ENCODE measurements at places on chromosomes 2 and 18. TPM values are rescaled to one million over a fixed set of nuclear protein-coding genes. Genes with fewer than 3 reads are reported as not detected.
A peak's percentile ranks its signal among the peaks of the same experiment; 100 is the strongest.

DNA sequence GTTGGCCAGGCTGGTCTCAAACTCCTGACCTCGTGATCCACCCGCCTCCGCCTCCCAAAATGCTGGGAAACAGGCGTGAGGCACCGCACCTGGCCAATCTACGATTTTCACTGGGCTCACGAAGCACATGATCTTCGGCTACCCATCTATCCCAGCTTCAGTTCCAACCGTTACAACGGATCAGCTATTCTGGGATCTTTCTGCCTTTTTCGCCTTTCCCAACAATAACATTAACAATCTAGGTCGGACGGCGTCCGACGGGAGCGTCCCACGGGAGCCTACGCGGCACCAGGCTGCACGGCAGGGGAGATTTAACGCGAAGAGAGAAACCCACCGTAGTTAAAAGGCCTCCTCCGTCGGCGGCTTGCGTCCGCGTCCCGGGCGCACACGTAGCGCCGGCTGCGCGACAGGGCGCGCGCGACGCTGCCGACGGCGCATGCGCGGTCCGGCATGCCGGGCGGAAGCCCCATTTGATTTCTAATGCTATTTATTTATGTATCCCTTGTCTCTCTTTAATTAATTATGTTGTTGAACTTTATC lies at the start of gene MSL3B:
TSS of gene MSL3B (minus strand) at position 394 of the 540 bp plus-strand sequence.
- peaks cover 3% of the 10 kb centered on the region for H3K4me1 ChIP-seq
- H3K4me3 ChIP-seq = peak within 1 kb of the TSS; percentile 72
- peak; percentile 14 for DNase-seq
- peak within 1 kb of the TSS; percentile 69 for H3K27ac ChIP-seq
- peaks cover 6% of the 10 kb centered on the region for H3K36me3 ChIP-seq

- no peak overlapping the region for H3K4me3 ChIP-seq
- DNase-seq = no peak
- H3K27ac ChIP-seq = no peak overlapping the region
- H3K36me3 ChIP-seq = no peaks in the 10 kb centered on the region
- no peaks in the 10 kb centered on the region for H3K4me1 ChIP-seq
- H3K27me3 ChIP-seq = peaks cover 2% of the 10 kb centered on the region
Measured at GRCh38 chr18:13520306-13520705, 206.1 kb downstream of the FAM210A start.

The SPTBN1 gene
- 277 TPM for total RNA-seq

DNA sequence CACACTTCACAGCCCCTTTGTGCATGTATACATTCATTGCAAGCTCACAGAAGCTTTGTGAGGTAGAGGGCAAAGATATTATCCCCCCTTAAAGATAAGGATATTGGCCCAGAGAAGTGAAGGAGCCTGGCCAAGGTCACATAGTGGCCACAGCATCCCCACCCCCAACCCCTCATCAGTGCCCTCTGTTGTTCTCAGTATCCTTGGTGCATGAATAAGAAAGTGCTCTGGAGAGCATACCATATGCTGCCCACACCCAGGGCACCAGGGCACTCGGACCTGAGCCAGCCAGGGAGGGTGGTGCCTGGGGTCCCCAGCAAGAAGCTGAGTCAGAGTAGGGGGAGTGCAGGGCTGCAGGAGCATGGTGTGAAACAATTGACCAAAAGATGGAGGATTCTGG lies 3.3 kb downstream of the DYSF start:
- no peak for DNase-seq
- no peaks in the 10 kb centered on the region for H3K36me3 ChIP-seq
- no peak overlapping the region for H3K27ac ChIP-seq

The TYMS gene
- 38.7 TPM for total RNA-seq

The CD8B gene
- total RNA-seq = not detected

DNA sequence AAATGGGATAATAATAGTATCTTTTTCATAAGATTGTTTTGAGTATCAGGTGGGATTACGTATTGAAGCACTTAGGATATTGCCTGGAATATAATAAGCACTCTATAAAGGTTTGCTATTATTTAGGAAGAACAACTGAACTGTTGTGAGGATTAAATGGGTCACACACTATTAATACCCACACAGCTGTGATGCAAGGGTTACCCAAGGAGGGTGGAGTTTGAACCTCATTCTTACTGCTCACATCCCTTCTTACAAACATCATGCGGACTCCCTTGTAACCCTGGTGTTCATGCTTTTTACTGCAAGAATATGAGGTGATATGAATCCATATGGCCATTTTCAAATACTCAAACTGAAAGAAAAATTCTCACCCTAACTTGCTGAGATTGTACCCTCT lies 113.5 kb downstream of the KCTD1 start:
- H3K27me3 ChIP-seq = no peaks in the 10 kb centered on the region
- no peak overlapping the region for H3K27ac ChIP-seq
- DNase-seq = no peak
- H3K4me1 ChIP-seq = peaks cover 5% of the 10 kb centered on the region

- no peaks in the 10 kb centered on the region for H3K27me3 ChIP-seq
- H3K4me1 ChIP-seq = peaks cover 40% of the 10 kb centered on the region
- H3K27ac ChIP-seq = no peak overlapping the region
- no peaks in the 10 kb centered on the region for H3K36me3 ChIP-seq
- no peak overlapping the region for H3K4me3 ChIP-seq
- no peak for DNase-seq
Measured at GRCh38 chr2:203586696-203587095, 51.6 kb upstream of the RAPH1 start.

- H3K27me3 ChIP-seq = no peaks in the 10 kb centered on the region
- no peak for DNase-seq
- no peaks in the 10 kb centered on the region for H3K4me1 ChIP-seq
Measured at GRCh38 chr18:70442933-70443332, 154.1 kb downstream of the SOCS6 start.

DNA sequence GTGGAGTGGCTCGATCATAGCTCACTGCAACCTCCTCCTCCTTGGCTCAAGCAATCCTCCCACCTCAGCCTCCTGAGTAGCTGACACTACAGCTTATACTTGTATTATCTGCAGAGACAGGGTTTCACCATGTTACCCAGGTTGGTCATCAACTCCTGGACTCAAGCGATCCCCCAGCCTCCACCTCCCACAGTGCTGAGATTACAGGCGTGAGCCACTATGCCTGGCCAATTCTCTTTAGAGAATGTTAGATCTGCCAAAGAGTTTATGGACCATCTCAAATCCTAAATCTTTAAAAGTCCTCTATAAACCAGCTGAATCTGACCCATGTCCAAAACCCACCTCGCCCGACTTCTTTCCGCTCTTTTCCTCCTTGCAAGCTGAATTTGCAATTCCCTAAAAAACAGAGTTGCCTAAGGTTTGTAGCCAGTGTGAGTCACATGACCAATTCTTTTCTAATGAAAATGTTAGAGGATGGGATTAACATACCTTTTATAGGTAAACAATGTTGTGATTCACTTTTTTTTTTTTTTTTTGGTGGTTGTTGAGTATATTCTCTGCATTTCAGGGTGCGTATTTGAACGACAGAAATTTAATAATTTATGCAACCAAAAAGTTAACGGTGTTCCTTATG lies 2.4 kb upstream of the PMAIP1 start:
- H3K4me3 ChIP-seq = no peak overlapping the region
- H3K27me3 ChIP-seq = no peaks in the 10 kb centered on the region
- no peak overlapping the region for H3K27ac ChIP-seq

DNA sequence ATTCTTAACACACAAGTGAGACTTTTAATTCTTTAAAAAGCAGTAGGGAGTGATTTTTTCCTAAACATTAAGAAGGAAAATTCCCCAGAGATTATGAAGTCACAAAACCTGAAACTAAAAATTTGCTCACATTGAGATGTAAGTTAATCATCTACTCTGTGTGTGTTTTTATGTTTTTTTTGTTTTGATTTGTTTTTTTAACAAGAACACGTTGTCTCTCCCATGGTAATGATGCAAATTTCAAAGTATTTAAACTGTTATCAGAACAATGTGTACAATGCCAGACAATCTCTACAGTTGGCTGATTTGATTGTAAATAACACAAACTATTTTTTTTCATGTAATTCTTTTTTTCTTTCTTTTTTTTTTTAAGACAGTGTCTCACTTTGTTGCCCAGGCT lies 71.5 kb downstream of the COLEC12 start:
- H3K27me3 ChIP-seq = no peaks in the 10 kb centered on the region
- H3K4me1 ChIP-seq = peaks cover 21% of the 10 kb centered on the region
- H3K4me3 ChIP-seq = no peak overlapping the region

DNA sequence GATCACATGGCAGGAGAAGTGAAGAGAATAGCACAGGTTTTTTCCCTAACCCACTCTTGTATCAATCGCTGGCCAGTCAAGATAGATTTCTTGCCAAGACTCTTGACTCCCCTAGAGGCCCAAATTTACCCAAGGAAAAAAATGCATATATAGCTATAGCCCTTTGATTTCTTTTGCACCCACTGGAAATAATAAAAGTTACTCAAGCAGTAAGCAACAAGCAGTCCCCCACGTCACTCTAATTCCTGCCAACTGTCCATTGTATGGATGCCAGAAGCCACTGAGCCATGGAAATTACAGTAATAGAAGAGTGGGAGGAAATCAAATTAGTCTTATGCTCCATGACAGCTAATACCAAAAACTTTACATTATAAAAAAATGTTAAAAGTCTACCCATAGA lies 125.3 kb upstream of the SLC39A10 start:
- no peaks in the 10 kb centered on the region for H3K27me3 ChIP-seq
- H3K27ac ChIP-seq = peak overlapping the region; percentile 96
- DNase-seq = peak; percentile 83
- H3K36me3 ChIP-seq = no peaks in the 10 kb centered on the region
- H3K4me3 ChIP-seq = no peak overlapping the region

GRCh38 chr18:13406049-13406615 lies 187.6 kb downstream of the LDLRAD4 start:
- H3K27me3 ChIP-seq = no peaks in the 10 kb centered on the region
- no peak for DNase-seq
- H3K4me3 ChIP-seq = no peak overlapping the region
- no peaks in the 10 kb centered on the region for H3K4me1 ChIP-seq
- H3K36me3 ChIP-seq = no peaks in the 10 kb centered on the region

DNA sequence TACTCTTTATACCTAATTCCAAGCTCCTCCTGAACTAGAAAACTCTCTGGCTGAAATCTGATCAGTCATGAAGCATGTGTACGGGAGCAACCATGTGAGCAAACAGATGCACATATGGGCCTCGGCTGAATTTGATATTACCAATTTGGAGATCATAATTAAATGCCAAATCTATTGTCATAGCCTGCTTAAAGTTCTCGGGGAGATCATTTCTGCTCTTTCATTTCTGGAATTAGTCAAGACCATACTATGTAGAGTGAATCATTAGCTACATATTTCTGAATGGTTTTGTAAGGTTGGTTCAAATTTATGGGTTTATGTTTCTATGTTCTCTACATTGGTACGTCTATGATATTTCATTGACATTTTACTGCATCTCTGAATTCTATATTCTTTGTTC lies 205.5 kb downstream of the UBE2E3 start:
- H3K4me1 ChIP-seq = no peaks in the 10 kb centered on the region
- no peaks in the 10 kb centered on the region for H3K36me3 ChIP-seq
- DNase-seq = peak; percentile 14
- H3K27me3 ChIP-seq = no peaks in the 10 kb centered on the region
- H3K4me3 ChIP-seq = no peak overlapping the region
- H3K27ac ChIP-seq = no peak overlapping the region

GRCh38 chr2:214676421-214677089 lies 132.9 kb downstream of the BARD1 start:
- no peaks in the 10 kb centered on the region for H3K27me3 ChIP-seq
- H3K4me1 ChIP-seq = no peaks in the 10 kb centered on the region
- H3K36me3 ChIP-seq = no peaks in the 10 kb centered on the region
- DNase-seq = no peak
- no peak overlapping the region for H3K27ac ChIP-seq
- H3K4me3 ChIP-seq = no peak overlapping the region

GRCh38 chr2:1489486-1489885 lies 76.2 kb downstream of the TPO start:
- no peak overlapping the region for H3K4me3 ChIP-seq
- H3K27ac ChIP-seq = no peak overlapping the region
- no peaks in the 10 kb centered on the region for H3K36me3 ChIP-seq

- no peak overlapping the region for H3K27ac ChIP-seq
- H3K4me3 ChIP-seq = no peak overlapping the region
- H3K4me1 ChIP-seq = no peaks in the 10 kb centered on the region
- DNase-seq = no peak
- H3K36me3 ChIP-seq = no peaks in the 10 kb centered on the region
- no peaks in the 10 kb centered on the region for H3K27me3 ChIP-seq
Measured at GRCh38 chr2:236855866-236856847, 229.5 kb upstream of the COPS8 start.

The GKN1 gene
- not detected for total RNA-seq

DNA sequence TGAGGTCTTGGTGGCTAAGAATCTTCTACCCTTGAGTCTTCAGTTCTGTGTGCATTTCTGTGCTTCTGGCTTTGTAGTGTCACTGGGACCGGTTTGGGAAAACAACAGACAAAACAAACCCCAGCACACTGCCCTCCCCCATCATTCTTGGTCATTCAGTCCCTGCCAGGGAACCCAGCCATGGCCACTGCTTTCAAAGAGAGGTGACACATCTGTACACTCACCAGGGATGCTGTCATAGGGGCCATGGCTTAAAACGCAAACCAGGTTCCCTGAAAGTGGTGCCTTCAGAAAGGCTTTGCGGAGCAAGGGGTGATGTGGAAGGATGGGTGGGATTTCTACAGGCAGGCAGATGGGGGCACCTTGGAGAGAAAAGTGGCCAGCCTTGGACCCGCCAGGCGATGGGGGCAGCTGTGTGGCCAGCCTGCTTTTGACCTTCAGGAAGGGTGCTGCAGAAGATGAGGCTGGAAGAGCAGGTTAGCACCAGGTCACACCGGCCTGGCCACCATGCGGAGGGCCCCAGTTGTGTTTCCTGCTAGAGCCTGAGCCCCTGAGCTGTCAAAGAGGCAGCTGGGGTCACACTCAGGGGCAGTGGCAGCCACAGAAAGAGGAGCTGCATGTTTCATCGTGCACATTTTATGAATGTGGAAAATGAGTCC lies 101.3 kb downstream of the INHBB start:
- no peak overlapping the region for H3K27ac ChIP-seq
- DNase-seq = no peak
- no peak overlapping the region for H3K4me3 ChIP-seq
- peaks cover 5% of the 10 kb centered on the region for H3K4me1 ChIP-seq
- peaks cover 17% of the 10 kb centered on the region for H3K27me3 ChIP-seq
- H3K36me3 ChIP-seq = no peaks in the 10 kb centered on the region

- H3K27ac ChIP-seq = no peak overlapping the region
- no peak overlapping the region for H3K4me3 ChIP-seq
- no peaks in the 10 kb centered on the region for H3K36me3 ChIP-seq
- H3K4me1 ChIP-seq = peaks cover 5% of the 10 kb centered on the region
- no peak for DNase-seq
- H3K27me3 ChIP-seq = peaks cover 2% of the 10 kb centered on the region
Measured at GRCh38 chr2:238689871-238690389, 158.0 kb upstream of the TWIST2 start.

The PLEKHB2 gene
- total RNA-seq = 100 TPM

GRCh38 chr2:24009680-24010476 lies at the start of gene MFSD2B:
MFSD2B (plus strand) TSS chr2:24010085; CDS start chr2:24010097, 12 bp downstream.
- peaks cover 10% of the 10 kb centered on the region for H3K27me3 ChIP-seq
- H3K4me1 ChIP-seq = peaks cover 7% of the 10 kb centered on the region
- DNase-seq = peak; percentile 5
- no peak within 1 kb of the TSS for H3K27ac ChIP-seq
- H3K36me3 ChIP-seq = no peaks in the 10 kb centered on the region
- peak within 1 kb of the TSS; percentile 51 for H3K4me3 ChIP-seq

- no peak overlapping the region for H3K27ac ChIP-seq
- H3K36me3 ChIP-seq = no peaks in the 10 kb centered on the region
- peak; percentile 60 for DNase-seq
- H3K27me3 ChIP-seq = peaks cover 57% of the 10 kb centered on the region
Measured at GRCh38 chr2:218860950-218861381, 1.4 kb downstream of the WNT6 start.

- peaks cover 21% of the 10 kb centered on the region for H3K27me3 ChIP-seq
- no peaks in the 10 kb centered on the region for H3K4me1 ChIP-seq
- no peaks in the 10 kb centered on the region for H3K36me3 ChIP-seq
- no peak overlapping the region for H3K27ac ChIP-seq
Measured at GRCh38 chr2:218031771-218032257, 29.0 kb upstream of the TNS1 start.

The INSIG2 gene
- 32.2 TPM for total RNA-seq
